ENCODE measurements at places on chromosomes 2 and 18.

GRCh38 chr2:118029025-118029424, 15.2 kb upstream of the CCDC93 start:
- no peak for DNase-seq

GRCh38 chr2:119323459-119323858, 43.2 kb downstream of the C2orf76 start:
- DNase-seq, result no peak

DNA sequence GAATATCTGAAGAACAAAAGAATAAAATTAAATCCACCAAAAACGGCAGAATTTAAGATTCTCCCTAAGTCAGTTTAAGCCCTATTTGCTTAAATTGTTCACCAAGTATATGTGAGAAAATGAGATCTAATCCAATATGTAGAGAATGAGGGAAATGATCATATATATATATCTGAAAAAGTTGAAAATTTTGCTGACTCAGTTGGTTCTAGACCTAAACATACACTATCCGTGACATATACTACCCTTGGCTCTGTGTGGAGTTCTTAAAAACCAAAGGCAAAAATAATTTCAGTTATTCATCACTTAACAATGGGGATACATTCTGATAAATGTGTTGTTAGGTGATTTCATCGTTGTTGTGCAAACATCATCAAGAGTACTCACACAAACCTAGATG, 7.3 kb downstream of the SS18 start:
- DNase-seq, result no peak

- DNase-seq, result no peak
Measured at GRCh38 chr2:160326786-160327185, 126.7 kb upstream of the ITGB6 start.

- no peak for DNase-seq
Measured at GRCh38 chr2:46363535-46364170, 66.4 kb downstream of the EPAS1 start.

- DNase-seq, result no peak
Measured at GRCh38 chr2:175461839-175462238, 280.3 kb upstream of the ATP5MC3 start.

DNA sequence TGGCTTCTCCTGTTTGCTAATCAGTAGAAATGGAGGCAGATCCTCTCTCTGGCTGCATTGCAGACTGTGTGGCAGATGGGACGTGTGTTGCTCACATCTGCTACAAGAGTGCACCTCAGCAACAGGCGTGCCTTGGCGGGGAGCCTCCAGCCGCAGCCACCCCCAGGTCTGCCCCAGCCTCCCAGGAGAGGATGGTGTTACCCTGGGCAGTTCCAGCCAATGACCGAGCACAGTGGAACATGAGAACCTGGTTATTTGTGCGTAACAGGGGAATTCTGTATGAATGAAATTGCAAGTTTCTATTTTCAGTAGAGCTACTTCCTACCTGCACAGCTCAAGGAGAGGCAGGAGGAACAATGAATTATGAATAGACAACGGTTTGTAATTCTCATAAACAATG, 130.6 kb upstream of the CBLN2 start:
- DNase-seq, result no peak

- DNase-seq, result no peak
Measured at GRCh38 chr2:112004253-112004645, 50.8 kb upstream of the TMEM87B start.

DNA sequence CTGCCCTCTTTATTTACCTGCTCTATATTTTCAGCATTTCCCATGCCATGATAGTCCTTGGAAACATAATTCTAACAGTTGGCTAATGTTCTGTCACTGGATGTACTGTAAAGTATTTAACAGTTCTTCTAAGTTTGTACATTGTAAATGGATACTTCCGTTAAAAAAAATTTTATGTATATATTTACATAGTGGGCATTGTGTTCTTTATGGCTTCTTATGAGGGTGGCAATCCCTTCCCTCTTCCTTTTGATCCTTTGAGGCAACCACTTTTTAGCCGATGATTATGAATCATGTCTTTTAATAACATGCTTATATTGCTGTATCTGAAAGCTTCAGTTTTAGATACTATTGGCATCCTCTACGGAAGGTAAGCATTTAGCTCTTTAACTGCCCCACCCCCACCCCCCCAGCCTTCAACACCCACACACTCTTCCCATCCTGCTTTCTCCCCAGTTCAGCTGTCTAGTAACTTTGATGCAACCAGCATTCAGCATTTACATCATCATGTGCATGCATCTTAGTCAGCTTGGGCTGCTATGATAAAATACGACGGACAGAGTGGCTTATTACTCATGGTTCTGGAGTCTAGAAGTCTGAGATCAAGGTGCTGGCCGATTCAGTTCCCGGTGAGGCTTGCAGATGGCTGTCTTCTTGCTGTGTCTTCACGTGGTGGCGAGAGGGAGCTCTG, 21.0 kb upstream of the EDAR start:
- DNase-seq, result no peak

DNA sequence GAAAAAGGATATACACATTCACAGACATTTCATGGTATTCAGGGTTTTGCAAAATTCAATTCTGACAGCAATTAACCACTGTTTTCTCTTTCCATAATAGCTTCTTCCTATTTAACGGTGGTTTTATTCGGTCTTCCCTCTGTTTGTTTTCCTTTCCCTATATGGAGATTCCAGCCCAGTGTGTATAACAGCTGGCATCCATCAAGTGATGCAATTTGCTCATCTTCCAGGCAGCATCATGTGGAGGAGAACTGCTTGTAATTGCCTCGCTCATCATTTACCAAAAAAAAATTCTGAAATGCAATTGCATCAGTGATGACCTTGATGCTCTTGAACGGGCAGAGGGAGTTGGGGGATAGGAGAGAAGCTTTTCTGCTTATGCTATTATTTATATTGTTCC, 165.9 kb upstream of the PGAP1 start:
- DNase-seq, result no peak

DNA sequence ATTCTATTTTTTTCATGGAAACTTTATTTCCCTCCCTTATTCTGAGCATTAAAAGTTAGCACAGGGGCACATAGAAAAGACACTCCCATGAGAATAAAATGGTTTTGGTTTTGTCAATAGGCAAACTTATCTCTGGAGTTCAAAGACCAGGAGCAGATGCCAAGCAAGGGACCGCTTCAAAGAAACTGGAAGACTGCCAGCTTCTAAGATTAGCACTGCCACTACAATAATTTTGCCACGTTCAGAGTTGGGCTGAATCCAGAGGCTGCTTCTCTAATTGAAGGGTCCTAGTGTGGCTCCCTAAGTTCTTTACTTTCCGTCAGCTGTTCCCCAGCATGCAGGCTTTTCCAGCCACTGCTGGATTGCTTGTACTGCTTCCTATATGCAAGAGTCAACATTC, 681.0 kb upstream of the GCFC2 start:
- DNase-seq, result no peak

- DNase-seq, result no peak
Measured at GRCh38 chr2:106085181-106085940, 108.7 kb downstream of the UXS1 start.

DNA sequence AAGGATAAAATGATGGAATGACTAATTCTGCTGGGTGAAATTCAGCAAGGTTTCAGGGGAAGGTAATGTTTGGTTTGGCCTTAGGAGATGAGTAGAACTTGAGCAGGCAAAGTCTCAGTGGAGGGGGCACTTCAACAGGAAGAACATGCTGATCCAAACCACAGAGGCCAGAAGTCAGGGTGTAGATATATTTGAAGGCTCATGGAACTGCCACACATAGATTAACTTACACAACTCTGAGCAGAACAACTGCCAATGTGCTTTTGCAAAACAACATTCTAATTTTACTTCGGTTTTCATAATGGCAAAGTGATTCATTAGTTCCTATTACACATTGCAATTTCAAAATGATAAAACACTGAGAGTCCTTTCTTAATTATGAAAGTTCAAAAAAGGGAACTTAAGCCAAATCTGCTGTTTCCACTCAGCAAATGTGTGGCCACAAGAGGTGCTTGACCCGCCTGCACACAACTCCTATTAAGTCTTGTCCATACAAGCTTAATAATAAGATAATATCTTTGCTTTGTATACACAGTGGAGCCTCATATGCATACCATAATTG, 284.8 kb downstream of the MREG start:
- no peak for DNase-seq

- DNase-seq, result no peak
Measured at GRCh38 chr2:88738271-88738670, 46.8 kb downstream of the RPIA start.

DNA sequence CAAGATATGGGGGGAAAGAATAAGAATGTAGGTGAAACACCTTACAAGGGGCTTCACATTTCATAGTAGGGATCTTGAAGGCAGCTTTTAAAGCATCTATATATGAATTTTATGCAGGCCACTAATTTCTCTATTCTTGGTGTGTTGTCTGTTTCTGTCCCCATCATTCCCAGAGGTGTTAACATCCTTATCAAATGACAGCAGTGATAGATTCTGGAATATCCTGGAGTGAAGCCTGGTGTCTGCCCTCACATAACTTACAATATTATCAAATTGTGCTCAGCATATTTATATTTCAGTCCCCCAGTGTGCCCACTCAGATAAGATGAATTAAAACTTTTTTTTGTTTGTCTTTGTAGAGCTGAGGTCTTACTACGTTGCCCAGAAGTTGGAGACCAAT, 486.2 kb downstream of the EPHA4 start:
- DNase-seq, result no peak

Data from nucleus accumbens (tissue), 56 donors.